ENCODE measurements at places on chromosomes 5 and 9.

DNA sequence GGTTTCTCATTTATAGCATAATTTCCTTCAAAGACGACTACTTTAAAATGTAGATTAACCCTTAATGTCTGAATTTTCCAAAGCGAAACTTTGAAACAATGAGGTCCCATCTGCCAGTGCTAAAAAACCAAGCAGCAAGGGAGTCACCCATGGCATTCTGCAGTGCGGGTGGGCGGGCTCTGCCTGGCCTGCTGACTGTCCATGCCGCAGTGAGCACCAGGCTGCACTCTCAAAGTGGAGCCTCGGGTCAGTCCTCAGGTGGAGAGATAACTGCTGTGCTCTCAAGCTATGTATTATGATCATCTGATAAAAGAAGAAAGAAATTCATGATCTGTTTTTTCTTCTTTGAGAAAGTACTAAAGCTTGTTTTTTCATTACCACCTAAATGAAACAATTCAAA is 581.6 kb downstream of the CETN3 start:
- no peak for DNase-seq

DNA sequence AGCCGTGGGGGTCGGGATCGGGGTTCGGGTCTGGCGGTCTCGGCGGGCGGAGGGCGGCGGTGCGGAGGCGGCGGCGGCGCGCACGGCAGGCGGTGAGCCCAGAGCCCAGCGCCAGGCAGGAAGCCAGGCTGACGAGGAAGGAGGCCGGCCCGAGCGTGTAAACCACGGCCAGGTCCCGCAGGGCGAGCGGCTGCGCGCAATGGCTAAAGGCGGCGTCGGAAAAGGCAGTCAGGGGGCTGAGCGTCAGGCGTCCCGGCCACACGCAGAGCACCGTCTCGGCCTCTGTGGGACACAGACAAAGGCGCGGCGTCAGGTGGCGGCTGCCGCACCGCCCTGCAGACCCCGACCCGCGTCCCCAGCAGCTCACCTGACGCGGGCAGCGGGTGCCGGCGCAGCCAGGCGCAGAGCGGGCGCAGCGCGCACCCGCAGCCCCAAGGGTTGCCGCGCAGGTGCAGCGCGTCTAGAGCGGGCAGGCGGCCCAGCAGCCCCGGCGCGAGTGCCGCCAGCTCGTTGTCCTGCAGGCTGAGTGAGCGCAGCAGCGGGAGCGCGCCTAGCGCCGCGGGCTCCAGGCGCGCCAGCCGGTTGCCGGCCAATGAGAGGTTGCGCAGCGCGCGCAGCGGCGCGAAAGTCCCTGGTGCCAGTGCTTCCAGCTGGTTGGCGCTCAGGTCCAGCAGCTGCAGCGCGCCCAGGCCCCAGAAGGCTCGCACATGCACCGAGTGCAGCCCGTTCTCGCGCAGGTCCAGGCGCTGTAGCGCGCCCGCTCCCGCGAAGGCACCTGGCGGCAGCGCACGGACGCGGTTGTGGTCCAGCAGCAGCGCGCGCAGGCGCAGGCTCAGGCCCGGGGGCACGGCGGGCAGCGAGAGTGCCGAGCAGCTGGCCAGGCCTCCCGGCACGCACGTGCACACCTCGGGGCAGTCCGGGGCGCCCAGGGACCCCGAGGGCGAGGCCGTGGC is 671 bp downstream of the LRRC26 start:
- no peak for DNase-seq

GRCh38 chr5:180281706-180282105 is 10.2 kb downstream of the MAPK9 start:
- DNase-seq: no peak

DNA sequence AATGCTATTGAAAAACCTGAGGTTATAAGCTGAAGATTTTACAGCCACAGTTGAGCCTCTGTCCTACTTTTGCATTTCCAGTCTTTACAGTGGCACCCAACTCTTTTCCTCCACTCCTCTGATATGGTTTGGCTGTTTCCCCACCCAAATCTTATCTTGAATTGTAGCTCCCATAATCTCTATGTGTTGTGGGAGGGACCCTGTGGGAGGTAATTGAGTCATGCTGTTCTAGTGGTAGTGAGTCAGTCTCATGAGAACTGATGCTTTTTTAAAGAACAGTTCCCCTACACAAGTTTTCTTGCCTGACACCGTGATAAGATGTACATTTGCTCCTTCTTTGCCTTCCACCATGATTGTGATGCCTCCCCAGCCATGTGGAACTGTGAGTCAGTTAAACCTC is 646.1 kb upstream of the SEMA6A start:
- no peak for DNase-seq

- no peak for DNase-seq
Observed at GRCh38 chr9:134497283-134497860, 144.2 kb upstream of the COL5A1 start.

GRCh38 chr9:7258688-7259396 is 501.1 kb downstream of the KDM4C start:
- DNase-seq: no peak

DNA sequence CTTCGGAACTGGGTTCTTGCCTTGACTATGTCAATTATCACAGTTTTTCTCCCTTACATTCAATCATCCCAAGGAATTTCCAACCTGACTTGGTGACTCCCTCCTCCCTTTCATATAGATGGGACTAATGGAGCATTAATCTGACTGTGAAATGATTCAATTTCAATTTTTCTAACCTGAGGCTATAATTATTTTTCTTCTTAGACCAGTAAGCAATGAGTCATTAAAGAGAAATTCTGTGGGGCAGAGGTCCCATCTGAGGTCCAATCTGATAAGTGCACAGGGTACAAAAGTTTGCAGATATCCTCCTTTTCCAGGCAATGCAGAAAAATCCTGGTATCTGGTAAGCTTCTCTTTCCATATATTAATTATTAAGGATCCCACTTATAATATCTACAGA is 18.9 kb downstream of the PDE4D start:
- no peak for DNase-seq

- no peak for DNase-seq
Observed at GRCh38 chr9:70802206-70802605, 319.2 kb downstream of the TRPM3 start.

GRCh38 chr9:125409637-125410521 is 148.3 kb downstream of the GAPVD1 start:
- no peak for DNase-seq

GRCh38 chr9:20480249-20480648 is 142.1 kb downstream of the MLLT3 start:
- no peak for DNase-seq

DNA sequence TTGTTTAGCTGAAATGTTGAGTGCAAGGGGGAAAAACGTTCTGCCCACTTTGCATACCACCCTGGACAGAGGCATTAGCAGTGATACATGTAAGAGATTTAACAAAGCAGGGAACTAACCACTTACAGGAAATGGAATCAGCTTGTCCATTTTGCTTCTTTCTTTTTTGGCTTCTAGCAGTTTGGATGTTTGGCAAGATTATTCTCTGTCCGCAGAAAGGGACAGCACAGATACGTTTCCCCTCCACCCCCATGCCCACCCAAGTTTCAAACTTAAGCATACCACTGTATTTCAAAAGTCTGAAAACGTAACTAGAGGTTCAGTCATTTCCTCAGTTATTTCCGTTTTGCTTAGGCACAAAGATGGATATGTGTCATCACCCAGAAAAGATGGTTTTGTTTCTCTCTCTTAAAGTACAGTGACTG is 118.4 kb downstream of the GDNF start:
- no peak for DNase-seq

- DNase-seq: no peak
Observed at GRCh38 chr5:119276978-119277377, 78.8 kb upstream of the TNFAIP8 start.

GRCh38 chr5:34657274-34657921 is 1.3 kb downstream of the RAI14 start:
- DNase-seq: no peak
